T-helper 2 cell (primary cell): ENCODE measurements at places on chromosomes 11 and 22.

DNA sequence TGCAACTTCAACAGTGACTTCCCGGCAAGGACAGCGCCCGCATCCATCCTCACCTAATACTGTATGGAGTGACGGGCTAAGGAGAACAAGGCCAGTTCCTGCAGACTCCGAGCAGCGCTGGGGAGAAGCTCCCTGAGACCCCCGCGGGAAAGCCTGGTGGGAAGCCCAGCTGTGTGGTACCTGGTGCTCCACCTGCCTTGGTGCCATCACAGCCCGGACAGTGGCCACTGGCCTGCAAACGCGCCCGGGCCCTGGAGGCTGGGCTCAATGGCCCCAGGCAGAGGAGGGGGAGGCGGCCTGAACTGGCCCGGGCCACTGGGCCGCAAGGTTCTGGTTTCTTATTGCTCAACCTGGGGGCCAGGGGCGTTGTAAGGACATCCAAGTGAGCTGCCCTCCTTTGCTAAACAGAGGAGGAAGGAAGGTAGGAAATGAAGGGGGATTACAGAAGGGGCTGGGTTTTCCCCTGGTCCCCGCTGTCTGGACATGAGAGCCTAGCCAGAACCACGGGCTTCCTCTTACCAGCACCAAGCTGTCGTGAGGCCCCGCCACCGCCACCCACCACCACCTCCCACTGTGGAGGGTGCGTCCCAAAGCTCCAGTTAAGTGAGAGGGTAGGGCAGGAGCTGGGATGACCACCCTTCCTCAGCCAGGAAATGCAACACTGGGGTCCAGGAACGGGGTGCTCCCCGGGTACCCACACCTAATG, 8.5 kb upstream of the CDC42BPG start:
- DNase-seq = no peak

- no peak for DNase-seq
Measured at GRCh38 chr11:96763244-96763643, 373.4 kb downstream of the JRKL start.

DNA sequence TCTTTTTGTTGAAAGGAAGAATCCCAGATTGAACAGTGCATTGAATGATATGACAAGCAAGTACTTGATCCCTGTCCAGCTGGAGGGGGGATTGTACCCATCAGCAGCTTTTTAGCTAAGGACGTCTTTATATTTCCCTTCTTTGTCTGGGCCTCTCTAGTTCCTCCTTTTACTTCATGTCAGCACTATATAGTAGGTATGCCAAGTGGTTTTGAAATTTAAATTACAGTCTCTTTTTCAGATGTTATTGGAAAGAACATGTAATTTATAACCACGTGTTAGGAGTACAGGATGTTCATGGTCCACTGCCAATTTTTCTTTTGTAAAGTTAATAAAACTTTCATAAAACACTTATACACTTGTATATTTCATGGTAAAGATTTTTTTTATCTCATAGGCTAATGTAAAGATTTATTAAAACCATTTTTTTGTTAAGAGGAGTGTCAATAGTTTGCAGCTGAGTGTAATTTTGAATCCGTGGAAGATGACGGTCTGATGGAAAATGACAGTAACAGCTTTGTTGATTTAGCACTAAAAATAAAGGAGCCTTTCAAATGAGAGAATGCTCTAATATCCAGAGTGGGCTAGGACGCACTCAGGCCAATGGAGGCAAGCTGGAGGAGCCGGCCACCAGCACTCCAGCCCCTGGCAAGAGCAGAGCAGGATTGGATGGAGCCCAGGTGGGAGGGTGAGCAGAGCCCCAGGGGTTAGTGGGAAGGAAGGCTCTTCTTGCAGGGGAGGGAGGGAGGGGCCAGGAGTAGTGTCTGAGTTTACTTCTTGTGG, 488.3 kb downstream of the INSC start:
- DNase-seq = no peak

DNA sequence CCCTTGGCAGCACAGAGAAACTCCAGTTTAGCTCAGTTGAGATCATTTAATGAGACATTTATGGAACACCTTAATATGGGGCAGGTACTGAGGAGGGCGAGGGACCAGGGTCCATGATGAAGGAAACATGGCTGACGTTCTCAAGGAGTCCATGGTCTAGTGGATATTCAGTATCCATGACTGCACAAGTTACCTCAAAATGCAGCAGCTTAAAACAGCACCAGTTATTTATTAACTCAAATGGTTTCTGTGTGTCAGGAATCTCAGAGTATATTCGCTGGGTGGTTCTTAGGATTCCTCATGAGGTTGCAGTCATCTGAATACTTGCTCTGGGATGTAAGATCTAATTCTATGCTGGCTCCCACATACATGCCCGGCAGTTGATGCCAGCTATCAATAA, 346.8 kb downstream of the LARGE1 start:
- no peak for DNase-seq

DNA sequence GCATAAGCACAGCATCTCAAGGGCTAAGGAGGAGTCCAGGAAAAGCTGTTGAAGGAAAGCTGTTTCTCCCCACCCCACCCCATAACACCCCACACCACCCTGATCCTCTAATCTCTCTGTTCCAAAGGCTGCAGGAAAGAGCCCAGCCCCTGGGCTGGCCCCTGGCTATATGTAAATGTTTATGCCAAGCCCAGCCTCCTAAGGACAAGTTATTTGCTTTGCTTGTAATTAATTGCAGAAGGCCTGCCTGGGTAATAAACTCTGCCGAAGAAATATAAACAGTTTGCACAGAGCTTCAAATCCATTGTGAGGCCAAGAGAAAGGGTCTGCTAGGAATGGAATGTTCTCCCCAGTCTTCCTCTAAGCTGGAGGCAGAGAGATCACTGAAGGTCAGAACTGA, 21.2 kb downstream of the ARRB1 start:
- no peak for DNase-seq
